Activated CD4-positive, alpha-beta T cell treated with anti-CD3 and anti-CD28 coated beads, Interleukin-10, Interleukin-2, amounts not matched to agents 100 ng/mL and 50 ng/mL, durations not matched to agents 16 hours and 8 hours (primary cell): ENCODE measurements at places on chromosomes 4 and X.
A peak's percentile ranks its signal among the peaks of the same experiment; 100 is the strongest.

- DNase-seq, result no peak
Measured at GRCh38 chr4:72286185-72286584, 254.4 kb downstream of the NPFFR2 start.

DNA sequence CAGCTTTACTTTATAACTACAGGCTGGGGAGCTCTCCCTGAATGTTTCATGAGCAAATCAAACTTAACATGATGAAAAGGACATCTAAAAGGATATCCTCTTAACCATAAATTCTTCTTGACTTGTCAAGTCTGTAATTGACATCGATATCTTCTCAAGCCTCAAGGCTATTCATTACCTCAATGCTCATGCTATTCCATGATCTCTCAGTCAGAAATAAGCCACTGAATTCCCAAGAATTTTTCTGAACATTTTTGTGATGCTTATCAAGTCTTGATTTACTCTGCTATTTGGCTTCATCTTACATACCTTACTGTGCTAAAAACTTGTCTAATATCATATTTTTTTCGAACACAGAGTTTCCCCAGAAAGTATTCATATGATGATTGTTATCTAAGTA is 433.4 kb downstream of the PDGFC start:
- no peak for DNase-seq

- DNase-seq, result no peak
Measured at GRCh38 chr4:47749858-47750257, 88.0 kb downstream of the CORIN start.

- no peak for DNase-seq
Measured at GRCh38 chr4:82394896-82395295, 21.1 kb upstream of the HNRNPD start.

GRCh38 chr4:132642016-132642817 is 506.9 kb upstream of the PCDH10 start:
- peak; percentile 22 for DNase-seq

GRCh38 chr4:6448476-6449170 is 23.8 kb downstream of the PPP2R2C start:
- no peak for DNase-seq

DNA sequence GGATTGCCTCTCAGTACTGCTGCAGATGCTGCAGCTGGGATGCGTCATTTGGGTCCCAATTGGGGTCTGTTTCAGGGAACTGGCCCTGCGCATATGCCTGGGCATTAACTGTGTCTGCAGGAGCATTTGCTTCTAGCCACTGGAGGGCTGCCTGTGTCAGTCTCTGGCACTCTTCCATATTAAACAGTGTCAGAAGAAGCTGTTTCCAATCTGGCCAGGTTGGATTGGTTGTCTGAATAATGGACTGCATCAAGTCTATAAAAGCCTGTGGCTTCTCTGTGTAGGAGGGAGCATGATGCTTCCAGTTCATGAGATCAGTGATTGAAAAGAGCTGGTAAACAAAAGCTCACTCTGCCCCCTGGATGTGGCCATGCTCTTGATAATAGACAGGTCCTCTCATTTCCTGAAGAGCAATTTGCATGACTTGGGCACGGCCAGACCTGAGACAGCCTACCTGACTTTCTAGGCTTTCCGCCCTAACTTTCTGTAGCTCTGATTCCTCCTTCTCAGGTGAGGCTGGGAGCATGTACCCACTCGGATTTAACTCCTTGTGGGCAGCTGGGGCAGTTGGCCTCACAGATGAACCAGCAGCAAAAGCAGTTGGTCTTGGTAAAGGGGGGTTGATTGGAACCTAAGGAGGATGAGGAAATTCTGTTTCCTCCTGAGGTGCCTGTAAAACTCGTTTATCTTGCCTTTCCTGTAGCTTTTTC is 29.2 kb downstream of the SULT1E1 start:
- DNase-seq, result no peak

DNA sequence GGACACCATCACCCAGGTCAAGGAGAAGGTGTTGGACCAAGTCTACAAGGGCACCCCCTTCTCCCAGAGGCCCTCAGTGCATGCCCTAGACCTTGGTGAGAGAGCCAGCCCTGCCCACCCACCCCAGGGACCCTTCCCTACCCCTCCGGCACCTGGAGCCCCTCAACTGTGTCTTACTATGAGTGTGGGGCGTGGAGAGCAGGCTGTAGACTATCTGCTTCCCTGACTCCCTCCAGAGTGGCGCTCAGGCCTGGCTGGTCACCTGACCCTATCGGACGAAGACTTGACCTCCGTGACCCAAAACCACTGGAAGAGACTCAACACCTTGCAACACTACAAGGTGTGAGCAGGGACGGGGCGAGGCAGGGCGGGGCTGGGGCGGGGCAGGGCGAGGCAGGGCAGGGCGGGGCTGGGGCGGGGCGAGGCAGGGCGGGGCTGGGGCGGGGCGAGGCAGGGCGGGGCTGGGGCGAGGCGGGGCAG is 4.7 kb upstream of the SRPK3 start:
- no peak for DNase-seq

GRCh38 chr4:40241941-40242340 is 45.1 kb downstream of the RHOH start:
- DNase-seq, result no peak

DNA sequence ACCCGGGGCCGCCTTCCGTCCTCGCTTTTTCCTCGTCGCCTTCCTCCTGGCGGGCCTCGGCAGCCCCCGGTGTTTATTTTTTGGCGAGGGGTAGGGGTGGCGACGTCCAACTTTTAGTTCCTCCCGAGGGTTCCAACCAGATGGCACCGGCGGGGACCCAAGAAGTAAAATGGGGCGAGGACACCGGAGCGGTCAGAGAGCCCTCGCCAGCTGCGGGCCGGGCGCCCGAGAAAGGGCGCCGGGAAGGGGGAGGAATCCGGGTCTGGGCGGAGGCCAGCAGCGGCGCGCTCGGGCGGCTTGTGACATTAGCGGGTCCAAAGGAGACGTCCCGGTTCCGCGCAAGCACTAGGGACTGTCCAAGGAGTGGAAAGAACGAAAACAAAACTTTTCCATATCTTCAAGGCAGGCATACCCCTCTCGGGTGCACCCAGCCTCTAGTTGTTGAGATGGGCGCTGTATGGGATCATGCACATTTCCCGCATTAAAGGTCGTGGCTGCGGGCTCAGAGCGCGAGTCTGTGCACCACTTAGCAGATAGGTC is 691 bp upstream of the USP46 start:
- DNase-seq, result peak; percentile 22

DNA sequence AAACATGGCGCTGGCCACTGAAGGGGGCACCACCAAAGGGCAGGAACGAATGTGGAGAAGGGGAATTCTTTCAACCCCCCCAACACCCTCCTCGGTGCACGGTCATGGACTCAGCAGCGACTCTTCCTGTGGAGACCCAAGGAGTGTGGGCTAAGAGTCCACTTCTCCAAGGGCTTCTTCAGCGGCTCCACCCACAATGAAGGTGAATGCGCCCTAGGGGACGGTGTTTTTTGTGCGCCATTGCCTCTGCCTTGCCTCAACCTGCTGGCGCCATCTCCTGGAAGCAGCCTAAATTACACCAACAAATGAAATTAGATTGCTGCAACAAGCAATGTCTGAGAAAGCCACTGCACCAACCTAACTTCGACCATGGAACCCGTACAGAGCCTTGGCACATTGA is 169.2 kb upstream of the MAGEB18 start:
- DNase-seq, result peak; percentile 48
